ENCODE measurements at places on chromosomes 2 and 18. TPM values are rescaled to one million over a fixed set of nuclear protein-coding genes. Genes with fewer than 3 reads are reported as not detected.

The DUSP19 gene
- 3.3 TPM for total RNA-seq

The RGPD5 gene
- total RNA-seq: 8.1 TPM

The WNT10A gene
- total RNA-seq: 0.08 TPM

The COPS9 gene
- 176 TPM for total RNA-seq

The RNF144A gene
- 6.0 TPM for total RNA-seq

The DNMT3A gene
- total RNA-seq: 12.2 TPM

The ZBTB7C gene
- not detected for total RNA-seq

The SELENOI gene
- total RNA-seq: 18.1 TPM

The IGFBP5 gene
- 1,071 TPM for total RNA-seq

The ERFE gene
- total RNA-seq: 2.4 TPM

The DAPL1 gene
- not detected for total RNA-seq

The SMYD1 gene
- not detected for total RNA-seq

The CPLX4 gene
- not detected for total RNA-seq

The CYS1 gene
- 0.39 TPM for total RNA-seq

The IDH1 gene
- 142 TPM for total RNA-seq

The KIF1A gene
- 2.7 TPM for total RNA-seq

The GALR1 gene
- not detected for total RNA-seq

The HNMT gene
- total RNA-seq: 39.8 TPM

The IL1F10 gene
- total RNA-seq: not detected

The SPEG gene
- total RNA-seq: 8.5 TPM

The CRYBA2 gene
- not detected for total RNA-seq

Data from epithelial cell of alveolus of lung (primary cell).